ENCODE measurements at places on chromosomes 2 and 18. TPM values are rescaled to one million over a fixed set of nuclear protein-coding genes. Genes with fewer than 3 reads are reported as not detected.

The APLF gene
- polyA plus RNA-seq = 3.0 TPM

The RAX gene
- not detected for polyA plus RNA-seq

The POTEJ gene
- not detected for polyA plus RNA-seq

The DPY30 gene
- polyA plus RNA-seq = 96.1 TPM

The MRO gene
- not detected for polyA plus RNA-seq

The FNDC4 gene
- 9.9 TPM for polyA plus RNA-seq

The AQP12A gene
- not detected for polyA plus RNA-seq
